ENCODE measurements at places on chromosomes 12 and 14.

DNA sequence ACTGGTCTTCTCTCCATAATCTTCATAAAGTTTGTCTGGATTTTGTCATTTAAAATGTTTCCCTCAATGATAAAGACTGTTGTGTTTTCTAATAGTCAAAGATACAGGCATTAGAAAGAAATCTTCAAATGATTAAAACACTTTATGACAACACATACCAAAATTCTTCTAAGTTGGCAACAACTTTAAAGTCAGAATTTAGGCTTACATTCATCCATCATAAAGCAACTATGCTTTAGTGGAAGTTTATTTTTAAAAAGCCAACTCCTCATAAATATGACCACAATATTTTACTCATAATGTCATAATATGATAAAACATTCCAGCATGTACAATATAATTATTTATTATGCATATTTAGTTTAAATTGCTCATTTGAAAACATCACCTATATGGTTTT is 17.2 kb upstream of the CCER1 start:
- DNase-seq: no peak

DNA sequence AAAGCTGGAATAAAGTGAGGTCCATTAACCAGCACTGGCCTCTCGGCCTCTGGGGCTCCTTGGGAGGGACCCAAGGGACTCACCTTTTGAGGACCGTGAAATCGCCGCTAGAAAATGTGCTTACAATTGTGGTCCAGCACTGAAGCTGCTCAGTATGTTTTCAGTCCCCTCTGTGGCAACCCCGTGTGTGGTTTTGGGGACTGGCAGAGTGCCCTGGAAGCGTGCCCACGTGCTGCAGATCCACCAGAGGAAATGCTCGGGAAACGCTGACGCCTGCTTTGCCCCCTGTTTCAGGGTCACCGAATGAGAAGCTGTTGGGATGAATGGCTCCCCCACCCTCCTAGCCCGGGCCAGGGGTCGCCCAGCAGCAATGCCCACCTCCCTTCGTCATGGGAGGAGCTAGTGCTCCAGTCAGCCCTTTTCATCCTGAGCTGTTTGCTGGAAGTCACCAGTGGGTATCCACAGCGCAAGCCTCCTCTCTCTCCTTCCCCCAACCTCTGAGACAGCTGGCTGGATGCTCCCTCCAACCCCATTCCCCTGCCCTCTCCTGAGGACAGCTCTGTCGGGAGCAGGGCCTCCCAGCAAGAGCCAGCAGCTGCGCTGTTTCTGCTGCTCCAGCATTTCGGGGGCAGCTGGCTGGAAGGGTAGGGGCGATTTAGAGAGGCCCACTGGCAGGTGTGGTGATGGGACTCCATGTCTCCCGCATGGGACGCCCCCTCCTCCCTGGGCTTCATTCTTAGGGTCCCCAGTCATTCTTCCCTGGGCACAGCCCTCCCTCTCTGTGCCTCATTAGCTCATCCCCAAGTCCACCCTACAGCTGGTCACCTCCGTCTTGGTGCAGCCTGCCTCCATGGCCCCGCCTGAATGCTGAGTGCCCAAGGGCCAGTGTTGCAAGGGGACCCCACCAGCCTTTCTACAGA is 33.2 kb upstream of the PPP1R13B start:
- no peak for DNase-seq

DNA sequence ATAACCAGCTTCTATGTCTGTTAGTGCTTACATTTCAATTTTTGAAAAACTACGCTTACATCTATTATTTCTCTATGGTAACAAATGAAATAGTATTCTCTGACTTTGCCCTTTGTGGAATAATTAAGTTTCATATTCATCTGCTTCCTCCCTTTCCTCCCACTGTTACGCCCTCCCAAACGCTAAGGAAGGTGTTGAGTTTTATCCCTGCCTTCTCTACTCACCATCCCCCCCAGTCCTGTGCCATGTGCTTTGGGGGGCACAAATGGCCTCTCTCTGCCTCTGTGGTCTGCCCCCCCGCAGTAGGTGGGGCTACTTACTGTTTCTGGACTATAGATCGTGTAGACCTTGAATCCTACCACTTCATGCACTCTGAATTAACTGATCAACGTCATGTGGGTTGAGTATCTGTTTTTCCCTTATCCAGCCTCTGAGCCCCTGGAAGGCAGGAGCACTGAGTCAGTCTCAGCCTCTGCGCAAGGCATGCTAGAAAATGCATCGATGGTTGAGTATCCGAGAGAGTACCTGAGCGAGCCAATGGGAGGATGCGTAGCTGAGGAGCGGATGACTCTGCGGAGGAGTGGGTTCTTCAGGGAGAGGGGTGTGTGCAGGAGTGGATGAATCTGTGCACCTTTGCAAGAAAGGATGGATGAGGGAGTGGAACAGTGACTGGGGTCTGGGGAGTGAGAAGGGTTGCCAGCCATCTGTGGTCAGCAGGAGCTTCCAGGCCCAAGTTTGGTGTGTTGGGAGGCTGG is 114.5 kb upstream of the RTL1 start:
- no peak for DNase-seq

GRCh38 chr14:60356386-60356785 is 107.4 kb downstream of the PPM1A start:
- DNase-seq: no peak
